ENCODE measurements at places on chromosomes 4 and X.
A peak's percentile ranks its signal among the peaks of the same experiment; 100 is the strongest.

GRCh38 chr4:57106181-57106580, 4.0 kb downstream of the IGFBP7 start:
- no peak for DNase-seq

GRCh38 chr4:53672873-53673272, 81.6 kb upstream of the LNX1 start:
- no peak for DNase-seq

DNA sequence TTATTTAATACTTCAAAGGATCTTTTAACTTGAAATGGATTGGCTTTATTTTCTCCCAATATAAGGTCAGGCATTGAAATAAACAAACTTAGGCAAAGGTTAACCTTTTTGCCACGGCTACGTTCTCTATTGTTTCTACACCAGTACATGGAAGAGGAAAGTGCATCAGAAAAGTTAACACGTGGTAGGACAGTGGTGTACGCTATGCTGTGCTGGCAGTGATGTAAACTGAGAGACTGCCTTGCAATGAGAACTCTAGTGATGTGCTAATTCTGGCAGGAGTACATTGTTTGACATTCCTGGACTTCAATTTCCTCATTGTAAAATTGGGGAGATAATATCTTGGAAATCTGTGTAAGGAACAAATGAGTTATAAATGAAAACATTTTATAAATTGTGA, 208.2 kb downstream of the TMA16 start:
- no peak for DNase-seq

- peak; percentile 24 for DNase-seq
These were observed 21.3 kb upstream of the CDKN2AIP start for GRCh38 chr4:183422962-183423631.

DNA sequence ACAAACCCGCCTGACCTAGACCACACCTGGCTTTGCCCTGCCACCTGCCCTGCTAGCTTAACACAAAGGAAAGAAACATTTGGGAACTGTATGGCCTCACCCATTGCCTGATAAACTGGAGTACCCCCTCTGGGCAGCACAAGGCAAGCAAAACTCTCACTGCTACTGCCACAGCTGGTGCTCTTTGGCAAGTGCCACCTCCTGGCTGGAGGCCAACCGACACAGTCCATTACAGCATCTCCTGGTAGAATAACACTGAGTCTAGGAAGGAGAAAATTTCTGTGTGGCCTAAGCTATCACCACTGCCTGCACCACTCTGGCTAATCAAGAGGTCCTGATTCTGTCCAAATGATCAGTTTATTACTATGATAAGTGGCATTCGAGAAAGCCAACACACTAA, 18.9 kb upstream of the SPANXN3 start:
- no peak for DNase-seq

DNA sequence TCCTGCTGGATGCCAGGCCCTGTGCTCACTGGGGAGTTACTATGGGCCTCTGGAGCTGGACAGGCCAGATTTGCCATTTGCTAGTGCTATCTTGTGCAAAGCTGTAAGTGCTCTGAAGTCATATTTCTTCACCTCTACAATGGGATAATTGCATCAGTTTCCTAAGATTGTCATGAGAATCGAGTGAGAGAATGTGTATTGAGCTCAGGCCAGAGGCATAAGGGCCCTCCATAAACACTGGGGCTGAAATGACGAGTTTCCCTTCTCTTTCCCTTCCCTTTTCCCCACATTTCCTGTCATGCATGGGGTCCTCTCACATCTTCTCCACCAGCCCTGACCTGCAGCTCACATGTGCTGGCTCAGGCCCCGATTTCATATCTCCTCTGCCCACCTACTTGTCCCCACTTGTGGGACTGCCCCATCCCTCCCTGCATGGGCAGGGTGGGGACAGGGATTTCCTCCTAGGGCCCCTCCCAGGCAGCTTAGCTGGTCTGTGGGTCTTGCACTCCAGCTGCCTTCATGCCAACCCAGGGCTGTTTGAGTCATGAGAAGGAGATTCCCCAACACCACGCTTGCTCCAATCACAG, 358.8 kb downstream of the MID1IP1 start:
- no peak for DNase-seq

DNA sequence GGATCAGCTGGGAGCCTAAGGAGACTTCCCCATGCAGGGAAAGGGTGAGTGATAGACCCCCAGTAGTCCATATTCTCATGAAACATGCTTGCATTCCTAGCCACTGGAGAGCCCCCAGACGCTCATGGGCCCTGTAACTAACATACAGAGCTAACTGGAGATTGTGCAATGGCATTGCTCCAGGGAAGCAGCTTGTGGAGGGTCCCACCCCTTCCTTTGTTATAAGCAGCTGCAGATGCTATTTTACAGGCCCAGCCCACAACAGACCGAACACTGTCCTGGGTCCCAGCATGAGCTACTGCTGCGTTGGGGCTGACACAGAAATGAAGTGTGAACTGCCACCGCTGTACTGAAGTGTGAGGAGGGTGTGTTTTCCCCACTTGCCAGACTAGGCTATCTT, 1465.7 kb upstream of the DIAPH2 start:
- no peak for DNase-seq

DNA sequence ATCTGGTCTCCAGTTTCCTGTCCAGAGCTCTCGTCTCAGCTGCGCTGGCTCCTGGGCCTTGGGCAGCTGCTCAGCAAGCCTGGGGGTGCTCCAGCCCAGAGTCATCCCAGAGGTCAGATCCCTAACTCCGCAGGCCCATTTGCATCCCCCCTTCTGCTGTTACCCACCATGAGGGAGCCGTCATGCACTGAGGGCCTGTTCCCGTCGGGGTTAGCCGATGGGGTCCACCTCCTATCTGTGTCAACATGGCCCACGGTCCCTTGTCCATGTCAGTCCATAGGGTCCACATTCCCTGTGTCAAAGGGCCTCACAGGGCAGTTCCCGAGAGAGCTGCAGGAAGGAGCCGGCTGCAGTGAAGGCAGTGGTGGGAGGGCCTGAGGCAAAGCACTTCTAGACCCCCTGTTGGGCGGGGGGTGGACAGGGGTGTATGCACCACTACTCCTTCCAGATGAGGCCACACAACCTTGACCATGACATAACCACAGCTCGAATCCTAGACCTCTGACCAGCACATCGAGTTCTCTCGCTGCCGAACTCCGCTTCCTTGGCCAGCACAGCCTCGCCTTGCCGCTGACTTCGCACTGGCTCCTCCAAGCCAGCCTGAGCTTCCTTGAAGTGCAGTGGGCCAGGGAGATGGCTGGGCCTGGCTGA, 24.9 kb downstream of the WDR1 start:
- no peak for DNase-seq

- DNase-seq: no peak
These were observed 275.4 kb upstream of the RPS6KA3 start for GRCh38 chrX:20542072-20542471.

- peak; percentile 73 for DNase-seq
These were observed 126.7 kb downstream of the FRYL start for GRCh38 chr4:48653217-48654014.

DNA sequence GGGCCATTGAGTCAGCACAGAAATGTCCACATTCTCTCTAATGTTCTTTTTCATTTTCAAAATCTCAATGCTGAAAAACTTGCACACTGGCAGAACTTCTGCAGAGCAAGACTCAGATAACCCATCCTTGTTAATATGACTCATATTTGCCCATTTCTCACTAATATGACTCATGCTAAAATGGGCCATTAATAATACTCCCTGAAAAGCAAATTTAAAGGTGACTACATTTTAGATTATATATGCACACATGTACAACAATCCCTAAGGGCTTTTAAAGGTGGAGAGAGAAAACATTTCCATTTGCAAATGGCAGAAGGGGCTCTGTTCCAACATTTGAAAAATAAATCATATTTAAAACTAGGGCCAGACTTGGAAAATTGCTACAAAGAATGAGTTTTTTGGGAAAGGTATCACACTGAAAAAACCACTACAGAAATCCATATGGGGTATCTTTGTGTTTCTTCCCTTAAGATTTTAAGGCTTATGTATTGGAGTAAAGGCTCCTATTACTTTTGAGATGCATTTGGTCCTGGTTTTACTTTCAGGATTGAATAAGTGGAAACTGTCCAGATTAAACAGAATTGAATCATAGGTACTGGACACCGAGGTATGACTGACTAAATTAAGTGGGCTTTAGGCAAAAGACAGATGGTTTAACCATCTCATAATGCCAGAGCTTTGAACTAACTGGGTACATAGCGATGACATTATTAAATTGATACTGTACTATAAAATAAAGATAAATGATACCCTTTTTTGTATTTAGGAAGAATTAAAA, 30.0 kb downstream of the TLR2 start:
- DNase-seq: peak; percentile 17

- DNase-seq: no peak
These were observed 497.5 kb upstream of the IGFBP7 start for GRCh38 chr4:57607566-57608180.

GRCh38 chrX:121336831-121337421, 289.5 kb downstream of the GLUD2 start:
- DNase-seq: no peak

- DNase-seq: peak; percentile 25
These were observed 99.4 kb upstream of the RASGEF1B start for GRCh38 chr4:81571105-81571504.

DNA sequence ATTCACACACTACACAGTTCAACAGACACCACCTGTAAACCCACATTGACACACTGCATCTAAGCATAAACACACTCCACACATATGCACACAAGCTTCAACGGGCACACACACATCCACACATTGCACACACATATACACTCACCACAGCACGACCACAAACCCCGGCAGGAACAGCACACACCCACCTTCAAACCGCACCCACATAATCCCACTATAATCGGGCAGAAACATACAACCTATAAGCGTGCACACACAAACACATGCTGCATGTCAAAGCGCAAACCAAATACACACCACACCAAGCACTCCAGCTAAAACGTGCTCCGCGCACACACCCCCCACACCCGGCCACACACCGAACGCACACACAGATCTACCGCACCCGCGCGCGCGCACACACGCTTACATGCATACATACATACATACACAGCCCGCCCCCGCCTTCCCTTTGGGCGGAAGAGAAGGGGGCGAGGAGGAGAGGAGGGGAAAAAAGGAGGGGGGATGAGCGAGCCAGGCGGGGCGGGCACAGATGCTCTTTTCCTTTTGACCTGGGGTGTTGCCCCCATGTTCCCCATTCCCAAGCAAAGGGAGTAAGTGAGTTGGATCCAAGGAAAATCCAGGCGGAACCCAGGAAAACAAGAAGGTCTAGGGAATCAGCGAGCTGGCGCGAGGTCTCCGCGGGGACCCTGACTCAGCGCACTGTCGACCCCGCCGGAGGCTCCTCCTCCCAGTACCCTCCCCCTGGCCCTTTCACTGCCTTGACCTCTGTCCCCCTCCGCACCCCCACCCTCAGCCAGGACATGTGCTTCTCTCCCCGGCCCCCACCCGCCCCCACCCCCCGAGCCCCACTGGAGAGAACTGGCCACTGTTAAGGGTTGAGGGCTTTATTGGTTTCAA, 9.9 kb downstream of the ARHGAP36 start:
- DNase-seq: no peak

DNA sequence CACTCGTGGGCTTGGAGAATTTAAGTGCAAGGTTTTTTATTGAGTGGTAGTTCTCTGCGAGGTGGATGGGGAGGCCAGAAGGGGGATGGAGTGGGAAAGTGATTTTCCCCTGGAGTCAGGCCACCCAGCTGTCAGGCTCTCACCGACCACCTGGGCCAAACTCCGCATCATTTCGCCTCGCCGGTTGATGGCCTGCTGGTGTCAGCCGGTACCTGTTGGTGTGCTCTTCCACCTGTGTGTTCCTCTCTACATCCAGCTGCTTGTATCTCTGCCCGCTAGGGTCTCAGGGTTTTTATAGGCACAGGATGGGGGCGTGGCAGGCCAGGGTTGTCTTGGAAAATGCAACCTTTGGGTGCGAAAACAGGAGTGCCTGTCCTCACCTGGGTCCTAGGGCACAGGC, 200.9 kb downstream of the DACH2 start:
- no peak for DNase-seq

- DNase-seq: peak; percentile 87
These were observed 168.3 kb downstream of the SPRY1 start for GRCh38 chr4:123564758-123565346.

DNA sequence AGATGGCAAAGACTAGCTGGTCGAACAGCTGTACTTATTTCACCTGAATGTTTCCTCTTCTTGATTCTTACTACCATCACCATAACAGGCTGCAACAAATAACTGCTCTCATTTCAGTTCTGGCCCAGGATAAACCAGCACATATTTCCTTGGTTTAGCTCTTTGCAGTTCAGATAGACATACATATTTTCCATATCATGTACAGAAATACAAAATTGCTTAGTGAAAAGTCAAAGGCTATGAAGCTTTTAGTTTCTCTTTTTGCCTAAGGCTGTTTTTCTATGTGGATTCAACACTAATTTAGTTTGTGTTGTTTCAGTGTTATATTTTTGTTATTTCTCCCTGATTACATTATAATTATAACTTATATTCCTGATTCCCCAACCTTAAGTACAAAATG, 103.6 kb upstream of the BMP3 start:
- no peak for DNase-seq

DNA sequence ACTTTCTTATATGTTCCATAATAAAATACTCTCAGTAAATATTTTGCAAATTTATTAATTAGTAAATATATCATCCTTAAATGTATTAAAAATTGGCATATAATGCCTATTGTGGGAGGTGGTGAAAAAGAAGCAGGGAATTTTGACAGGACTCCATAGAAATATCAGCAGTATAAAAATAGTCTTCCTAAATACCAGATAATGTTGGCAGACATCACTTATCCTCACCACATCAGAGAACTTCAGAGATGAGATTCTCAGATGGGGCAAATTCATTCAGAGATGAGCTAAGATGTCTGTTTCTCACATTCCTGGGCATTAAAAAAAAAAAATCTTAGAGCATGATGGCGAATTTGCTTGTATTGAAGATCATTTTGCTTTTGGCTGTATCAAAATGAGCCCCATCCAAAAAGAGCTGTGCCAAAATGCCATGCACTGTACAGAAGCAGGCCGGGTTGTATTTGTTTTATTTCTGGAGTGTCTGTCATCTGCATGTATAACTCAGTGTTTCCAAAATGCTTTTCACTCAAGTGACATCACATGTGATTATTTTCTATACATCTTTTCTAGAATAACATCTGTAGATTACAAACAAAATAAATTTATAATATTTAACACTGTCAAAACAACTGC, 41.7 kb downstream of the ATP8A1 start:
- no peak for DNase-seq
